Mesothelial cell of epicardium (in vitro differentiated cells): ENCODE measurements at places on chromosomes 5 and 9.

DNA sequence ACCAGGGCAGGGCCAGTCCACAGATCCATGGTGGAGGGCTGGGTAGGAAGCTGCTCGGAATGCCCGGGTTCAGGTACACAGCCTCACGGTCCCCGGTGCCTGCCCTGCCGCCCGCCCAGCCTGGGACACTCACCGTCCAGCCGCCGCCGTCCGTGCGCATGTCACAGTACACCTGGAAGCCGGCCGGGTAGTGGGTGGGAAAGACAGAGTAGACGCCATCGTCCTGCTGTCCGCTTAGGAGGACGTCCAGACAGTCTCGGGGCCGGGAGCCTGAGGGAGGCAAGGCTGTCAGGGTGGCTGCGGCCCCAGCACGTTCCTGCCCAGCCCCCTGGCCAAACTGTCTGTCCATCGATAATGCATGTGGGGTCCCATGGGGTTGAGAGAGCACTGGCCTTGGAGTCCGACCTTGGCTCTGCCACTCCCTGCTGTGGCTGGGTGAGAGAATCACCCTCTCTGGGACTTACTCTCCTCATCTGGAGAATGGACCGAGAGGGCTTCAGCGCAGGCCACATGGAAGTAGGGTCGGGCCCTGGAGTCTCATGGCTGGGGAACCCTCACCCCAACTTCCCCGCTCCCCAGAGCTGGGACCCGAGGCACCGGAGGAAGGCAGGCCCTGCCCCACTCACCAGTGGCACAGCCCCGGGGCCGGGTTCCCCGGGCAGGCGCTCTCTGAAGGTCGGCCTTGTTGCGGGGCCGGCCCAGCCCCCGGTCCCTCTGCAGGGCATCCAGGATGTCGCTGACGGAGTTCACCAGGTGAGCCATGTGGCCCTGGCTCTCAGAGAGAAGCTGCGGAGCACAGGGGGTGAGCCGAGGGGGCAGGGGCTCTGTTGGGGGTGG lies 15.2 kb downstream of the FIBCD1 start:
- DNase-seq: no peak

GRCh38 chr5:95798048-95798447 lies 24.5 kb downstream of the GLRX start:
- DNase-seq: no peak

DNA sequence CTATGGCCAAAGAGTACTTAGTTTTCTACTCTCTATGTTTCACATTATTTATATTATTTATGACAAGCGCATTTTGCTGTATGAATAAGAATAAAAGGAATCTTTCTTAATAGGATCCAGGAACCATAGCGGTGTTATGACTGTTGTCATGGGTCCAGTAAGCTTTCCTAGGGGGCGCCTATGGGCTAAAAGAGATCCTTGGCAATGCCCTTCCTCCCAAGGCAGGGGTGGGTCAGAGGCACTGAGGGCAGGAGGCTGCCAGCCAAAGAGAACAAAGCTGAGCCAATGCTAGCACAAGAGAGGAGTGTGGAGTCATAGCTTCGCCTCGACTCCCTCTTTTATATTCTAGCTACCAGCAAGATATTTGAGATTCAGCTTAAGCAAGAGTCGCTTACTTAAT lies 98.4 kb upstream of the GNAQ start:
- no peak for DNase-seq

- DNase-seq: no peak
Measured at GRCh38 chr5:125041798-125042197, 295.4 kb upstream of the ZNF608 start.

- DNase-seq: no peak
Measured at GRCh38 chr9:16133556-16134227, 580.8 kb downstream of the CCDC171 start.

DNA sequence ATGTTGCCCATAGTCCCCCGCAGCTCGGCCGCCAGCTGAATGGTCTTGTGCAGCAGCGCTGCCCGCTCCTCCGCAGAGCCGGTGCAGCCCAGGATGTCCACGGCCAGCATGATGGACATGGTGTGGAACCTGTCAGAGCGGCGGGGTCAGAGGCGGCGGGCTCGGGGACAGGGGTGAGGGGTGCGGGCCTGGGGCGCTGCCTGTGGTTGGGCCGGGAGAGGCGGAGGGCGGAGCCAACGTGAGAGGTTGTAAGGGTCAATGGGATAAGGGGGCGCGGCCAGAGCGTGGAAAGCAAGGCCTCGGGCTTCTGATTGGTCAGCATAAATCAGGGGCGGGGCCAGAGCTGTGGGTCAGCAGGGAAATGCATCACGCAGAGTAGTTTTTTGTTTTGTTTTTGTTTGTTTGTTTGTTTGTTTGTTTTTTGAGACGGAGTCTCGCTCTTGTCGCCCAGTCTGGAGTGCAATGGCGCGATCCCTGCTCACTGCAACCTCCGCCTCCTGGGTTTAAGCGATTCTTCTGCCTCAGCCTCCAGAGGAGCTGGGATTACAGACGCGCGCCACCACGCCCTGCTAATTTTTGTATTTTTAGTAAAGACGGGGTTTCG lies 6.8 kb upstream of the TOR2A start:
- DNase-seq: no peak

DNA sequence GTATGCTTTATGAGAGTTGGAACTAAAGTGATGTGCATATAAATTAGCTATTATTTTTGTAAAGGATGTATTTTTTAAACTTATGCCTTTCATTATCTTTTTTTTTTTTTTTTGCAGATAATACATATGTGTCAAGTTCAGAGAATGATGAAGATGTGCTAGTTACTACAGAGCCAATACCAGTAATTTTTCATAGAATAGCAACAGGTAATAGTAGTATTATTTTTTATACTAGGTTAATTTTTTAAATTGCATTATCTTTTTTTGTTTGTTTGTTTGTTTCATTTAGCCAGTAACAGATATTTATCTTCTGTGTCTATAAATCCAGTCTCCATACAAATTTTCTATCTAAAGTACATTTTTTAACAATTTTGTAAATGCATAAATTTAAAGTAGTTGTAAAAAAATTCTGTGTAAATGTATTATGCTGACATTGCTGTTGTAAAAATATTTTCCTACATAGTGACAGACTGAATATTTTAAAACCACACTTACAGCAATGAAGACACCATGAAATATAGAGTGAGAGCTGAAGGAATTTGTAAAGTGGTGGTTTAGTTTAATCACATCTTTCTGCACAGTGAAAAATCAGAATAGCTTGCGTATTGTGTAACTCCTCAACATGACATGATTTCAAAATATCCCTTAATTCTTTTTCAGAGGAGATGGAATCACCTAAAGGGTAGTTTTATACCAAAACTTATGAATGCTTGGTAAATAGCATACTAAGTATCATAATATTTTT lies 93.3 kb downstream of the PARP8 start:
- no peak for DNase-seq

DNA sequence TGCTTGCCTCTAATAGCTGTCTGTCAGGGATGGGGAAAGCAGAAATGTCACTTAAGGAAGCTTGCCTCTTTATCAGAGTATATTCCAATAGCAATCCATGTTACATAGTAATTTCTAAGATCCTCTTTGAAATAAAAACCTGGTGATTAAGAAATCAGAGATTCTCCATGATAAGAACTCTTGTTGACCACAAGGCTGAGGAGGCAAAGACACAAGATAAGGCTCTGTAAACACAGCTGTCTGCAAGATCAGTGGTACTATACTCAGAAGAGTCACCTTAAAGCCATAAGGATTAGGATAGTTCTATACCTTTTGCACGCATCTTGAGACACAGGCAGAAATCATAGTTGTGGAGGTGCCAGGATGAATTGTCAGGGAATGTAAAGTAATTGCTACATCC lies 40.3 kb downstream of the HEXB start:
- DNase-seq: no peak

- no peak for DNase-seq
Measured at GRCh38 chr5:54390015-54390414, 65.5 kb upstream of the HSPB3 start.
